ENCODE measurements at places on chromosomes 12 and 14.

GRCh38 chr12:124608450-124608870 is 41.0 kb upstream of the NCOR2 start:
- no peak for DNase-seq

DNA sequence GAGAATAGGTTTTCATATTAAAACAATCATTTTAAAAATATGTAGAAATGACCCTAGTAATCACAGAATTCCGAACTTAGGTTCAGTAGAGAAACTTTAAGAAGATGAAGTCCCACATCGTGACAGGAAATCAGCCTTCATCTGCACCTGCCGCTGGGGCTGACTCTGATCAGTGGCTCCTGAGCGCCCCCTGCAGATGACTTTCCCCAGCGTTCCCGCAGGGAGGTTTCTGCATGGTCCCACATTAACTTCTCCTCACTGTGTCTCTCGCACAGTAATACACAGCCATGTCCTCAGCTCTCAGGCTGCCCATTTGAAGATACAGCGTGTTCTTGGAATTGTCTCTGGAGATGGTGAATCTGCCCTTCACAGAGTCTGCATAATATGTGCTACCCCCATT is 1131.1 kb downstream of the TMEM121 start:
- no peak for DNase-seq

- DNase-seq, result no peak
Observed at GRCh38 chr14:99821519-99822508, 28.6 kb downstream of the EML1 start.

GRCh38 chr14:45270031-45270430 is 17.0 kb upstream of the MIS18BP1 start:
- no peak for DNase-seq

- no peak for DNase-seq
Observed at GRCh38 chr12:57129321-57129842, 1.1 kb downstream of the LRP1 start.

- no peak for DNase-seq
Observed at GRCh38 chr12:65996146-65996545, 134.4 kb downstream of the LLPH start.

DNA sequence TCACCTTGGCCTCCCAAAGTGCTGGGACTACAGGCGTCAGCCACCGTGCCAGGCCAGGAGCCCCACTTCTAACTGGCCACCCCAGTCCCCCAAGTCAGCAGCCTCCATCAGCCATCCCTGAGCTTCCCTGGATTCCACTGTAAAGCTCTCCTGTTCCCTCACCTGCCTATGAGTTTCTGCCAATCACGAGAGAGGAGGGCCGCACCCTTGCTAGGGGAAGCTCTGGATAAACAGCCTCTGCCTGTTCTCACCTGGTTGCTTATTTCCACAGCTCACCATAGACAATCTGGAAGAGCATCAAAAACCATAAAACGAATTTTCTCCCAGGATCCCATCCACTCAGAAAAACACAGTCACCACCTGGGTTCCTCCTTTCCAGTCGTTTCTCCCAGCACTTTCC is 5.0 kb downstream of the CDCA4 start:
- no peak for DNase-seq

DNA sequence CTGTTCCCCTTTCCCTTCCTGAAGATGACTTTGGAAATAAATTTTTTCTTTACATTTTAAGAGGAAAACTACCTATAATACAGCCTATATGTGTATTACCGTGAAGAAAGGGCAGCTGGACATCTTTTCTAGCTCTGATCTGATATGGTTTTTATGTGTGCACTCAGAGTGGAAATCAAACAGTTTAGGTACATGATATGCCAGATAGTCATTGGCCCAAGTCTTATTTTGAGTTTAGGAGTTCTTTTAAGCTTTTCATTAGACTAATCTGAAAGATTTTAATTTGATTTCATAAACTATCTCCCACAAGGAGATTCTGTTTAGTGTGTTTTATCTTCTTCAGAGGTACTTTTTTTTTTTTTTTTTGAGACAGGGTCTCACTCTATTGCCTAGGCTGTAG is 48.8 kb downstream of the KIAA0586 start:
- DNase-seq, result no peak

DNA sequence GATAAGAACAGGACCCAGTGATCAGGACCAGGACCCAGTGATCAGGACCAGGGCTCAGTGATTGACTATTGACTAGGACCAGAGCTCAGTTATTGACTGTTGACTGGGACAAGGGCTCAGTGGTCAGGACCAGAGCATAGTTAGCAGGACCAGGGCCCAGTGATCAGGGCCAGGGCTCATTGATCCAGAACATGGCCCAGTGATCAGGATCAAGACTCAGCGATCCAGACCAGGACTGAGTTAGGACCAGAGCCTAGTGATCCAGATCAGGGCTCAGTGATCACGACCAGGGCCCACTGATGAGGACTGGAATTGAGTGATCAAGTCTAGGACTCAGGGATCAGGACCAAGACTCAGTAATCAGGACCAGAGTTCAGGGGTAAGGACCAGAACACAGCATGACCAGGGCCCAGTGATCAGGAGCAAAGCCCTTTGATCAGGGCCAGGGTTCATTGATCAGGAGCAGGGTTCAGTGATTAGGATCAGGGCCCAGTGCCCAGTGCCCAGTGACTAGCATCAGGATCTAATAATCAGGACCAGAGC is 176.0 kb downstream of the TMEM121 start:
- DNase-seq, result no peak

DNA sequence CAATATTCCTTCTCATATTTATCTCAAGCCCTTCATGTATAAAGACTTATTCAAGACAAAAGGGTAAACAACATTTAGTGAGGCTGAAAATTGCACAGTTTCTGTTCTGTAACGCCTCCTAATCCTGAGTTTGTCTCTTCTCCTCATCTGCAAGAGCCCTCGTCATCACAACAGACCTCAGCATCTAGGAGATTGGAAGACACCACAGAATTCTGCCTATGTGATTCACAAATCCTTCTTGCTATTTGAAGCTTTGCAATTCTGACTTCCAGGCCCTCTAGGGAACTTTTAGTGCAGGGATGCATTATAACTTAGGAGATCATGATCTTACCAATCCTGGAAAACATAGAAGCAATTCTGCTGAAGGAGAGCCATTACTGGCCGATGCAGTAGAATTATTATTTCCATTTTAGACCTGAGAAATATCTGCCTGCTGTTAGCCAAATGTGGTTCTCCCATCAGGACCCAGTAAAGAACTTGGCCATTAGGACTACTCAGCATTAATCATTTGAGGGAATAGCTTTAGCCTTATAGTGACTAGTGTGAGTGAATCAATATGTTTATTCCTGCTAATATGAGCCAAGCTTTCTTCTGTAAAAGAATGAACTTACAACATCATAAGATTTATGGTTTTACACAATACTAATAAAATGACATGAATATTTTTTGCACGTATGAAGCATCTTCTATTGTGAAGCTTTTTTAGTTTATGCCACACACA is 119.5 kb downstream of the ANO4 start:
- DNase-seq, result no peak

DNA sequence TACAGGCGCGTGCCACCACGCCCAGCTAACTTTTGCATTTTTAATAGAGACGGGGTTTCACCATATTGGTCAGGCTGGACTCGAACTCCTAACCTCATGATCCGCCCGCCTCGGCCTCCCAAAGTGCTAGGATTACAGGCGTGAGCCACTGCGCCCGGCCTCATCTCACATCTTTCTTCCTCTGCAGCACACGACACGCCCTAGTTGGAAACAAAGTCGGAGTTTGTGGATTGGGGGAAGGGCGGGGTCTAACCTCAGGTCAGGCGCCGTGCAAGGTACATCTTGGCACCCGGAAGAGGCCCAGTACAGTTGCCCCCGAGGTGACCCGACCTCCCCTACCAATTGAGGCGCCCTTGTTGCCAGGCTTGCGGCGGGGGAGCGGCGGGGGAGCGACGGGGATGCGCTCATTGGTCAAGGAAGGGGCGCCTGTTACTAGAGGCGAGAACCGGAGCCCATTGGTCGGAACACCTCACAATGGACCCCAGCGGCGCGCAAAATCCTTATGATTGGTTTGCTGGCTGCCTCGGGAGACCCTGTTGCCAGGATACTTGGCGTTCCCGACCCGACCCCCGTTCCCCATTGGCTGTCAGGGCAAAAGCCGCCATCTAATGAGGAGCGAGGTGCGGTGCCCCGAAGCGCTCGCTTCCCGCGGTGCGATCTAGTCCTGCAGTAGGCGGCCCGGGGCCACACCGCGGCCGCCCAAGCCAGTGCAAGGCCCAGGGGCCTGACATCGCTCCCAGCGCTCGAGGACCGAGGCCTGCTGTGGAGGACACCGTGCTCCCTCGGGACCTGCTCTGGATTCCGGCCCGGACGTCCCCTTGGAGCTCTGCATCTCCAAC is at the start of gene REC8:
Gene REC8 (plus strand): TSS at position 659 of the 839 bp plus-strand sequence. CDS start 473 bp downstream, outside the sequence.
- DNase-seq, result peak; percentile 92

DNA sequence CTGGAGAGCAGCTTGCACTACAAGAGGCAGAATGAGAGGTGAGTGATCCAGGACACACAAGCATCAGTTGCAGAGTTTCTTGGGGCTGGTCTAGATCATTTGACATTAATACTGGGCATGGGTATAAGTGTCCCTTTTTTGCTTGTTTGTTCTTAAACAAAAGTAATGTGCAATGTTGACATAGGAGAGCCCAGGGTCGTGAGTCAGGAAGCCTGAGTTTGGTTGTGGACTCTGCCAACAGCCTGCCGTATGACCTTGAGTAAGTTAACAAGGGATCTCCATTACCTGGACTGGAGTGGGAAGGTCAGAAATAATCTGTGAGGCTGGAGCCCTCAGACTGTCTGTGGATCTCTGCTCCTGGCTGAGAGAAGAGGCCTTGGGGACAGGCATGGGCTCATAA is 170.3 kb downstream of the KCNA5 start:
- DNase-seq, result no peak

GRCh38 chr12:26149968-26150500 is 25.2 kb upstream of the BHLHE41 start:
- DNase-seq, result no peak

DNA sequence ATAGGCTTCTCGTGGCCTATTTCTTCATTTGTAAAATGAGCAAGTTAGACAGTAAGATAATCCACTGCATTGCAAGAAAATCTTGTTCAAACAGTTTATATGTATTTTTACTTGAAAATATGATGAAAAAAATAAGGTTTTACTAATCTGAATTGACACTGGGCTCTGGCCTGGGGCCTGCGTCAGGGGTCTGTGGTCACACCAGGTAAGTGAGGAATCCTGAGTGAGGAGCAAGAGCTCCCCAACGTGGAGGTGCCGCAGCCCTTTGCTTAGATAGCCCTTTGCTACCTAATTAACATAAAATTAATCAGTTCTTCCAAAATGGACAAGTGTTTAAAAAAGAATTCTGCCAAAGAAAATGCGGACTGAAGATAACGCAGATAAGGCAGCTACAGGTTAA is 39.1 kb upstream of the STAB2 start:
- peak; percentile 69 for DNase-seq

GRCh38 chr14:41549821-41550607 is 56.7 kb upstream of the LRFN5 start:
- DNase-seq, result no peak

DNA sequence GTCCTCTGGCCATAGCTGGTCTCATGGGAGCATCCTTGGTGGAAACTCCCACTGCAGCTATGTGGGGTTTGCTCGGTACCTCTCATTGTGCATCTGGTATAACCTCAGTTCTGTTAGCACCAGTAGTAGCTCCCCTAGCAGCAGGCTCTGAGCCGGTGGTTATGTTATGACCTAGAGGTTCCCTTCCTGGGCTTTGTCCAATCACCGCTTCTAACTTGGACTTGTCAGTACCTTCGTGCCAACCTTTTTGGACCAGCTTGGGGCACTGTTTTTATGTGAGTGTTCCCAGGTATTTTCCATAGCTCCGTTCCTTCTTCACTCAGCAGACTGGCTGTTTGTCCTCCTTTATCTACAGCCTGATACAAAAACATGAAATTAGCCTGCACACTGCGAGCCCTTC is 55.7 kb downstream of the ATG14 start:
- no peak for DNase-seq

DNA sequence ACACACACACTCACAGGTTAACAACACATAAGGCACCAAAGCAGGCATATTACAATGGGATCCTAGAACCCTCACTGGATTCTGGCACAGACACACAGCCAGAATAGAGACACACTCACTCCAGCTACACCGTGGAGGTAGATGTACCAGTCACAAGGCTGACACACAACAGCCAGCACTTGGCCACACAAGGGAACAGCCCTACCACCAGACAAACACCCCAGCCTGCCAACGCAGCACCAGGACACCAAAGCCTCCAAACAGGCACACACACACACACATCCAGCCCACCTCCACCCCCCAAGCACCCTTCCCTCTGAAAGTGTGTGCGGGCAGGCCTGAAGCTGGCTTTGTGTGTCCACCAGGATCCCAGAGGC is 10.9 kb upstream of the ITGB7 start:
- no peak for DNase-seq

GRCh38 chr12:94987801-94988200 is 15.7 kb downstream of the NDUFA12 start:
- DNase-seq, result no peak

DNA sequence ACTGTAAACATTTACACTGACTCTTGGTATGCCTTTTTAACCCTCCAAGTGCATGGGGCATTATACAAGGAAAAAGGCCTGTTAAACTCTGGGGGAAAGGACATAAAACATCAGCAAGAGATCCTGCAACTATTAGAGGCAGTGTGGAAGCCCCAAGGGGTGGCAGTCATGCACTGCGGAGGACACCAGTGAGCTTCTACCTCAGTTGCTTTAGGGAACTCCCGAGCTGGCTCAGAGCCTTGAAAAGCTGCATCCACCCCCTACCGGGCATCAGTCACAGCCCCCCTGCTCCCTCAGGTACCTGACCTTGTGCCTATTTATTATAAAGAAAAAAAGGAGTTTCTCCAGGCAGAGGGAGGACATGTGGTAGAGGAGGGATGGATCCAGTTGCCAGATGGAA is 695.6 kb upstream of the LMO3 start:
- DNase-seq, result no peak

DNA sequence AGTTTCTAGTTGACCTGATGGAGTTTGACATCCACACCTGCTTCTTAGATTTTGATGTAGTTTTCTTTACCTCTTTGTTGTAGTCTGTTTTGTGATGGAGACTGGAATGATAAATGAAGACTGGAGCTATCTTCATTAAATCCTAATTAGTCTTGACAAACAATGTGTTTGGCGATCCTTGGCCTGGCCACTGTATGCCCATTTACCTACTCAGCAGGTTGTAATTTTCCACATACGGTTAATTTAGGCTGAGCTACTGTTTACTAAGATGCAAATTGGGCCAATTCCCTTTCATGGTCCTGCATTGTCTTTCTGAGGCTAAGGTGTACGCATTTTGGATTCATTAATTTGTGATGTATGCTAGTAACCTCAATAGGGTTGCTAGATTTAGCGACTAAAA is at the start of gene TAS2R7:
Gene TAS2R7 (minus strand): TSS at position 41 of the 400 bp plus-strand sequence. CDS start 57 bp downstream, outside the sequence.
- no peak for DNase-seq

- DNase-seq, result no peak
Observed at GRCh38 chr12:56759263-56759908, 3.7 kb upstream of the HSD17B6 start.

DNA sequence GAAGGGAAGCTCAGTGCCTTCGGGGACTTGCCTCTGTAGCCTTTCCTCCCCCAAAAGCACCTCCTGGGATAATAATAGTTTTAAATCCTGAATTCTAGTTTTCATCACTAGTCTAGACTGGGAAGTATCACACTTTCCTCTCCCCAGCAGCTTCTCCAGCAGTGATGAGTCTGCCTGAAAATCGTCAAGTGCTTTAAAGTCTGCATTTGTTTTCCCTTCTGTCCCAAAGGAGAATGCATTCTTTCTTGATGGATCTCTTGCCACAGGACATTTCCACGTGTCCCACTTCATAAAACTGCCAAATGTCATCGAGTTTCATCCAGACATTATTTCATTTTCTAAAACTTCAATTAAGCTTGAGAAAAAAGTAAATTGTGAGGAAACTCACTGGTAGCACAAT is 15.0 kb downstream of the CSRP2 start:
- no peak for DNase-seq
